ENCODE measurements at places on chromosomes 6 and 20.

GRCh38 chr6:5172041-5172653, 87.0 kb downstream of the PPP1R3G start:
- no peaks in the 10 kb centered on the region for H3K36me3 ChIP-seq
- no peak overlapping the region for H3K4me3 ChIP-seq
- no peaks in the 10 kb centered on the region for H3K27me3 ChIP-seq
- no peak overlapping the region for H3K27ac ChIP-seq

GRCh38 chr6:37650071-37650481, 47.6 kb downstream of the MDGA1 start:
- H3K4me1 ChIP-seq = peaks cover 9% of the 10 kb centered on the region
- H3K27me3 ChIP-seq = peaks cover 21% of the 10 kb centered on the region
- no peak overlapping the region for H3K27ac ChIP-seq
- no peak for DNase-seq

GRCh38 chr6:138103871-138104270, 3.3 kb downstream of the PERP start:
- H3K4me1 ChIP-seq = peaks cover 33% of the 10 kb centered on the region
- no peak for DNase-seq
- no peaks in the 10 kb centered on the region for H3K27me3 ChIP-seq
- no peaks in the 10 kb centered on the region for H3K36me3 ChIP-seq

- no peak for DNase-seq
- H3K4me1 ChIP-seq = no peaks in the 10 kb centered on the region
- no peak overlapping the region for H3K4me3 ChIP-seq
- no peak overlapping the region for H3K27ac ChIP-seq
- H3K36me3 ChIP-seq = peaks cover 2% of the 10 kb centered on the region
Measured at GRCh38 chr20:51426718-51427650, 115.5 kb downstream of the NFATC2 start.

DNA sequence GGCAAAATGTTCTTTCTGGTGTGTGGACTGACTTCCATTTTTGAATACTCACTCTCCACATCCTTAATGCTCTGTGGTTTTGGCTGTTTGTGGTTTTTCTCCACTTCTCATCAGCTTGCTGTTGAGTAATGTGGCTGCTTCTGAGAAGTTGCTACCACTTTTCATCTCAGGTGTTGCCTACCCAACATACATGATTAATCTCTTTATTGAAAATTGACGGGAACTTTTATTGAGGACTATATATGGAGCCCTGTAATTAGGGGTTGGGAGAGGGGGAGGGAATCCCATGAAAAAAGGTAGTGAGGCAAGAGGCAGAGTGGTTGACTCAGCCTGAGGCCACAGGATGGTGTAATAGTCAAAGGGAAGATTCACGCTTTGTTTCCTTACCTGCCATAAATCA, 17.6 kb downstream of the IL22RA2 start:
- no peaks in the 10 kb centered on the region for H3K27me3 ChIP-seq
- no peak for DNase-seq
- peaks cover 35% of the 10 kb centered on the region for H3K4me1 ChIP-seq
- no peak overlapping the region for H3K4me3 ChIP-seq
- no peaks in the 10 kb centered on the region for H3K36me3 ChIP-seq

DNA sequence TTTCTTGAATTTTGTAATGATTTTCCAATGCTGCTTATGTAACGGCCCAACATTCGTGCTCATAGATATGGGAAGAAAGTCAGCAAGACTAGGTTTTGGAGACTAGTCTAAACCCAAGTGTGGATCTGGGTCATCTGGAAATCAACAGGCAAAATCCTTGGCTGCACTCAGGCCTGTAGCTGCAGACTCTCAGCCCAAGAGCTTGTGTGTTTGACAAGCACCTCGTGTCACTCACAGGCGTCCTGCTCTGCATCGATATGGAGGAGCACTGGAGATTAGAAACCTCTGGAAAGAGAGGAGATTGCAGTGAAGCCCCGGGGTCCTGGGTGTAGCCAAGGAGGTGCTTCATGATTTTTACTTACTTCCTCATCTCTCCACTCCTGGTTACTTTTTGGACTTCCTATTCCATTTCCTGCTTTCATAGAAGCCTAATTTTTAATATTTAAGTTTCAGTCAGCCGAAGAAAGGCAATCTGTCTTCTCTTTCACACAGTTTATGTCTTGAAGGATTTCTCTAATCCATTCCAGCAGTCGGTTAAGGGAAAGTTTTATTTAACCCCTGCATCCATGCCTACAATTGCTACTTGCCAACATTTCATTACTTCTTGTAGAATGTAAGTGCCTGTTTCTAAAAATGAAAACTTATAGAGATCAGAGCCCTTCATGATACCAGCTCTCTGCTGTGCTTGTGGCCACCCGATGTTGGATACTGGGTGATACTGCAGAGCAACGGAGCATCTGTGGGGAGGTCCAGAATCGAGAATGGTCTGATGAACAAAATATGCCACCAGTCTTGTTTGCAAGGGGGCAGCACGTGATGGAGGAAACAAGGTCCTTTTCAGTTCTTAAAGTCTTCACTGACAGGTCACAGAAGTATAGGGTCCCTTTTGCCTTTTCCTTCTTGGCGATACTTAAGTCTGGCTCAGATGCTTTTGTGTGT, 296.3 kb downstream of the QKI start:
- peaks cover 58% of the 10 kb centered on the region for H3K4me1 ChIP-seq
- peak overlapping the region; percentile 65 for H3K27ac ChIP-seq
- H3K36me3 ChIP-seq = no peaks in the 10 kb centered on the region
- no peak overlapping the region for H3K4me3 ChIP-seq
- DNase-seq = no peak
- H3K27me3 ChIP-seq = no peaks in the 10 kb centered on the region
